ENCODE measurements at places on chromosomes 5 and 9.

DNA sequence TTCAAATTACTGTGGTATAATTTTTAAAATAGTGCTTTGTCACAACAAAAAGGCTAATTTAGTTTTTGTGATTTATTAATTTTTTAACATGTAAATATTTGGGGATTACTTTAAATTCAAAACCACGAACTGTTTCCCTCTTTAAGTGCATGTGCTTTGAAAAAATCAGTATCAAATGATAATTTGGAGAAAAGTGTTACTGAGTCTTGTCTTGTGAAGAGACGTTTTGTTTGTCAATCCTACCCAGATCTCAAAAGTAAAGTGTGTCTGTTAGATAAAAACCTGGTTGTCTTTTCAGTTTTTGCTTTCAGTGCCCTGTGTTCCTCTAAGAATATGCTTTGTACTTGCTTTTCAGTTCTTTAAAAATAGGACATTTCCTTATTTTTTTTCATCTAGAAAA, 7.7 kb downstream of the ZSWIM6 start:
- DNase-seq, result no peak

GRCh38 chr5:139574641-139575312, 13.6 kb downstream of the UBE2D2 start:
- DNase-seq, result no peak

DNA sequence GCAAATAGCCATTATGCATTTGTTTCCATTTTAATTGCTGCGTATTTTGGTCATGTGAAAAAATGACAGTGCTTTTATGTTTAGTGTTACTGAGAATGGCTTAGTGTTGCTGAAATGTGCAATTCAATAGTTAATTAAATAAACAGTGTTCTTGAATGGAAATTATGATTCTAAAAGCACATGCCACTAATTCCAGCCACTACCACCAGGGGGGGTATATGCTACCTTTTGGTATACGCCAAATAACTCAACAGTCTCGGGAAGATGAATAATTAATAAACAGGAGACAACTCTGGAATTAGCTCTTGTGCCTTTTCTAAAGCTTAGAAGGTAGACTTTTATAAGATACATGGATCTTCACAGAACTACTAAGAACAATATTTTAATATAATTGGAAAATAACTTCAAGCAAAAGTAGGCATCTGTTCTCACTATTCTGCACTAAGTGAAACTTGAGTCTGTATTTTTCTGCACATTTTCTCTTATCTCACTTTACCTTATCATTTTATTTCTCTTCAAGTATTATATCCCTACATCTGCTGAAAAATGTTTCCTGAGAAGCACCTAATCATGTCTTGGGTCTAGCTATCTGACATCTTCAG, 83.5 kb upstream of the MINAR2 start:
- peak; percentile 18 for DNase-seq

GRCh38 chr9:112086627-112087026, 88.5 kb downstream of the SUSD1 start:
- no peak for DNase-seq

- peak; percentile 80 for DNase-seq
Measured at GRCh38 chr9:133406480-133407307, 11.1 kb downstream of the REXO4 start.

DNA sequence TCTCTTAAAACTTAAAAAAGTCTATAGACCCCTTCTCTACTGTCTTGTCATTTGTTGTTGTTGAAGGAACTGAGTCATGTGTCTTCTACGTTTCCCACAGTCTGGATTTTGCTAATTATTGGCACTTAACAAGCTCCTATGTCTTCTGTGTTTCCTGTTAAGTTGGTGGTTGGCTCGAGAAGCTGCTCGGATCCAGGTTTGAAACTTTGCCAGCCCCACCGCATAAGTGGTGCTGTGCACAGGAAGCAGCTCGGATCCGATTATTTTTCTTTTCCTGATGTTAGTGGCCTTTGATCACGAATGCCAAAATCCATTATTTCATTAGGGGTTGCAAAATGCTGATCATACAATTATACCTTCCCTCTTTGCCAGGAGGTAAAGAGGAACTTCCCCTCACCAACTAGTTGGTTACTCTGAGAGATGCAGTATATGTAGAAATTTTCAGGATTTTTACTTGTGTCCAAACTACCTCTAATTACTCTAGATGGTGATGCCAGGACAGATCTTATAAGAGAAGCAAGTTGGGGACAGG, 186.5 kb downstream of the NSG2 start:
- no peak for DNase-seq

DNA sequence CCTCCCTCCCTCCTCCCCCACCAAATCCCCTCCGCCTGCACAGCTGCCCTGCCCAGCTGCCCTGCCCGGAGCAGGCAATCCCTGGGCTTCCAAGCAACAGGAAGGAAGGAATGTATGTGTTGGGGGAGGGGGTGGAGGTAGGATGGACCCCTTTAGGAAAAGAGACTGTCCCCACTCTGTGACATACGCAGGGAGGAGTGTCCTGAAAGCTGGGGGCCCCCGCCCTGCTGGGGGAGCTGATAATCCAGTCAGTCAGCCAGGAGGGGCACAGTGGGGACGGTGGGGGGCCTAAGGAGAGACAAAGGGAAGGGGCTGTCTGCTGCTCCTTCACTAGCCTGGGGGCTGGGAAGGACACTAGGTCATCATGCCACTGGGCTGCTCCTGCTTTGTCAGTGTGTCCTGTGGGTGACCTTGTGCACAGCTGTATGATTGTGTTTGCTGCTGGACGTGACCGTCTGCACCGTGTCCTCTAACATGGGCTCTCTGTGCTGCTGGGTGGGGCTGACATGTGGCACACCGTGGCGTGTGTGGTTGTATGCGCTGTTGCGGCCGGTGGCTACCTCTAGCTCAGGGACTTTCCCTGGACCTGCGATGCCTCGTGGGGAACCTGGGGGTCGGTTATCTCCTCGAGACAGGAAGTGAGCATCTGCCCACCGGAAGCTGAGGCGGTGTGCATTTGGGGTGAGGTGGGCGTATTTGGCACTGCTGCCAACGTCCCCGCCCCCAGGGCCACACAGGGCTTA, 3.0 kb downstream of the N4BP3 start:
- DNase-seq, result peak; percentile 49

DNA sequence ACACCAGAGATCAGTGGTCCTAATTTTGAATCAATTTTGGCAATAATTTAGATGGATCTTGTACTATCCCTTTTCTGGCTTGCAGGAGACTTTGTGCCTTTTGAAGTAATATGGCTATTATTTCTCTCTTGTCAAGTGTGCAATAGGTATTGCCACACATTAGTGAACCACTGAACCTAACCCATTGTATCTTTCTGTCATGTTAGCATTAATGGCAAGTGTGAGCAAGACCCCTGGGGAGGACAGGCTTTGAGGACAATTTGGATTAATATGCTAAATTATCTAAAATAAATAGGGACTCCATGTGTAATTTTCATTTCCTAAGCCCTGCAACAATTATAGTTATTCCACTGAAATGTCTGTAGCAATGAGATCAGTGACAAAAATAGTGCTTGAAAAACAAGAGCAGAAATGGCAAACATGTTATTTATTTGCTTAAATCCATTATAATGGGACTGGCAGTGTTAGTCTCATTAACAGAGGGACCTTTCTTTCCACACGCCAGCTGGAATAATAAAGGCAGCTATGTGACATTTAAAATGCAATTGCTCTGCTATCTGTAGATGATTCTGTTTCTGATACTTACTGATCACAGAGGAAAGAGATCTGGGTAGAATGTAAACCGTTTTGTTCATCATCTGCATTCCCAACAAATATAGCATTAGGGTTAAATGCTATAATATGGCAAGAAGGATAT, 753.3 kb upstream of the ZNF608 start:
- DNase-seq, result no peak

DNA sequence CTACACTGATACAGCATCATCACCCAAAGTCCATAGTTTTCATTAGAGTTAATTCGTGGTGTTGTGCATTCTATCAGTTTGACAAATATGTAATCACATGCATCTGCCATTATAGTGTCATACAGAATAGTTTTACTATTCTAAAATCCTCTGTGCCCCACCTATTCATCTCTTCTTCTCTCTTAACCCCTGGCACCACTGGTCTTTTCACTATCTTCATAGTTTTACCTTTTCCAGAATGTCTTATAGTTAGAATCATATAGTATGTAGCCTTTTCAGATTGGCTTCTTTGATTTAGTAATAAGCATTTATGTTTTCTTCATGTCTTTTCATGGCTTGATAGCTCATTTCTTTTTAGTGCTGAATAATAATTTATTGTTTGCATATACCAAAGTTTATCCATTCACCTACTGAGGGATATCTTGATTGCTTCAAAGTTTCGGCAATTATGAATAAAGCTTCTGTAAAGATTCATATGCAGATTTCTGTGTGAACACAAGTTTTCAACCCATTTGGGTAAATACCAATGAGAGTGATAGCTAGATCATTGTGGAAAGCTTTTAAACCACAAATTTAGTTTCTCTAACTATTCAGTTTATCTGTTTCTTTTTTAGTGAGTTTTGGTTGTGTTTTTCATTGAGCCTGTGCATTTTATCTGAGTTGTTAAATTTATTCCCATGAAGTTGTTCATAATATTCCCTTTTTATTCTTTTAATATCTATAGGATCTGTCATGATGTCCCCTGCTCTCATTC, 84.9 kb downstream of the RALGPS1 start:
- DNase-seq, result no peak

GRCh38 chr5:3811116-3811515, 215.5 kb downstream of the IRX1 start:
- no peak for DNase-seq

DNA sequence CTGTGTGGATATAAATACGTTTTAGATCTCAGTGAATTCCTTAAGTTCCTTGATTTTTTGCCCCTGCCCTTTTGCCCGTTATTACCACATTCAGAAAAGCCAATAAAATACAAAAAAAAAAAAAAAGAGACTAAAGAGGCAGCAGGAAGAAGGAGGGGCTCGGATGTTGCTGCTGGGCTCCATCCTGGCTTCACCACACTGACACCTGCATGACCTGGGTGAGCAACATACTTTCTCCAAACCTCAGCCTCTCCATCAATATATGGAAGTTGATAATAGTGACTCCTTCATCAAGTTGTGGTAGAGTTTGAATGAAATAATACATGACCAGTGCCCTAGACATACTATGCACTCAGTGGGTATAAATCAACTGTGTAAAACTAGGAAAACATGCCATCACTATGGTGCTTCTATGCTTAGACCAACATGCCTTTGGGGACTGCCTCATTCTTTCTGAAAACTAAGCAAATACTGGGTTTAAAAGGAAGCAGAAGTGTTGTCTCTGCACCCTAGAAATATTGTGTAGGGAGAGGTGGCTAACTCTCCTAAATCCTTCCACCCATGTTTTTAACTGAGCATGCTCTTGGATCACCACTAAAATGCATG, 243.0 kb downstream of the PIK3R1 start:
- no peak for DNase-seq

- DNase-seq, result no peak
Measured at GRCh38 chr5:106408570-106408969, 1262.2 kb downstream of the EFNA5 start.

DNA sequence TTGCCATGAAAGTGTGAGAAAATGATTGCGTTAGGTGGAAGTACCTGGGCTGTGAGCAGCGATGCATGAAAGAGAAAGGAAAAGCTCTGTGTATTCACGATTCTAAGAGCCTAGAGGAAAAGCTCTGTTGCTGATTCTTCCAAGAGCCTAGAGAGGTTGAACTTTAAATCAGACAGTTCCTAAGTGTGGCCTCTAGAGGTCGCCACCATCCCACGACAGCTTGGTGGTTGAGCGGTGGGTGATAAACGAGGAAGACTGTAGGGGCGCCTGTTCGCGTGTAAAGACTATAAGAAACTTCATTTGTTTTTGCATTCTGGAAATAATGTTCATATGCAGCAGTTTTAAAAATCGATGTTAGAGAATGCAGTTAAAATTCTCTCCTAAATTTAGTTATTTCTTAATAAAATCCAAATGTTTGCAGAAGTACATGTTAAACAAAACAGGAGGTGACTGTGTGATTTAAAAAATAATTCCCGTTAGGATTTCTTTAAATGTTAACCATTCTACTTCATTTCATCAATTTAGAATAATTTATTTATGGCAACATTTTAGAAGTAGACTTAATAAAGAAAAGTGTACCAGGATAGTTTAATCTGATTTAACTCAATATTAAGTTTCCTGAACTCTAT, 107.7 kb downstream of the TENT4A start:
- DNase-seq, result no peak

DNA sequence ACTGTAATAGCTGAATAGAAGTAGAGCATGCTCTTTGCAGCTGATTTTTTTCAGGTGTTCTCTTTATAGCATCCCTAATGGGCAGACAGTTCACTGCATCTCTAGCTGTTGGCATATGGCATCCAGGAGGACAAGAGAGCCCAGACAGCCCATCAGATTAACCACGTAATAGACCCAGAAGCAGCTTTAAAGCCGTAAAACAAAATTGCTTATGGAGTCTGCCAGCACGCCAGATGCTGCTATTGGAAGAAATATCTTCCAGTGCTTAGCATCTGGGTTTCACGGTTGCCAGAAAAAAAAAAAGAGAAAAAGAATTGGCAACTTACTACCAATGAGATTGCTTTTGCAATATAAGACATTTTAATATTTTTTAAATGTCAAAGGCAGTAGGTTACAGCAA, 869.4 kb upstream of the NUDT12 start:
- no peak for DNase-seq

GRCh38 chr9:35658968-35659220, 802 bp downstream of the CCDC107 start:
- no peak for DNase-seq

DNA sequence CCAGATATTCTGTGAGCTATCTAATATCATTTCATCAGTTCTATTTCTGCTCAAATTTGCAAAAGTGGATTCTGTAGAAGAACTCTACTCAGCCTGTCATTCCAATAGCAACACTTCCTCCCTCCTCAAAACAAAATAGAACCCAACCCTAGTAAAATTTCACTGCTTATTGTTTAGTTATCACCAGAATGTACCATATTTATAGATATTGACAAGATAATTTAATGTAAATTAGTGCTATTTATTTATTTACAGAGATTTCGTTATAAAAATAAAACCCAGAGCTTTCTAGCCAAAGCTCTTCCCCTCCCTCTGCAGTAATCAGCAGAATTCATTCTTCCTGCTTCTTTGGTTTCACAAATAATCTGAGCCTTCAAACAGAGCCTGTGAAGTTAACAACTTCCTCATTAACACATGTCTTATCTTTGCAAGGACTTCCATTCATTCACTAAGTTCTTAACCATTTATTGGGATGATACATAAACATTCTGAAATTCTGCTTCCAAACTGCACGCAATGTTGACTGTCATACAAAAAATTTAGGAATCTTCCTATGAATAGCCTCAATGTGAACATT, 73.7 kb upstream of the PJA2 start:
- no peak for DNase-seq

- no peak for DNase-seq
Measured at GRCh38 chr9:131927091-131927490, 152.6 kb downstream of the MED27 start.

- DNase-seq, result no peak
Measured at GRCh38 chr5:179162351-179163235, 102.4 kb downstream of the ZNF354C start.
